Smooth muscle cell of the pulmonary artery (primary cell): ENCODE measurements at places on chromosomes 1 and 21. TPM values are rescaled to one million over a fixed set of nuclear protein-coding genes. Genes with fewer than 3 reads are reported as not detected.

Gene SLAMF6
- total RNA-seq, result not detected in 2 replicates

Gene RGS5
- total RNA-seq, result 77.3 and 83.3 TPM in 2 replicates

Gene CLDN17
- total RNA-seq, result not detected in 2 replicates

Gene ZCCHC17
- total RNA-seq, result 22.2 and 28.5 TPM in 2 replicates

Gene ITGB2
- total RNA-seq, result 0.46 and 1.7 TPM in 2 replicates

Gene SAMD13
- total RNA-seq, result 0.36 and 0.52 TPM in 2 replicates
